Activated T-cell treated with anti-CD3 and anti-CD28 coated beads, Interleukin-2, amount 50 U/mL, for 4 hours (primary cell): ENCODE measurements at places on chromosomes 5 and 9. TPM values are rescaled to one million over a fixed set of nuclear protein-coding genes. Genes with fewer than 3 reads are reported as not detected.

- no peak for DNase-seq
Measured at GRCh38 chr5:72508241-72509170, 1.3 kb upstream of the ZNF366 start.

Gene HCN1
- total RNA-seq: not detected

GRCh38 chr9:14031060-14031414, 282.9 kb downstream of the NFIB start:
- no peak for DNase-seq

DNA sequence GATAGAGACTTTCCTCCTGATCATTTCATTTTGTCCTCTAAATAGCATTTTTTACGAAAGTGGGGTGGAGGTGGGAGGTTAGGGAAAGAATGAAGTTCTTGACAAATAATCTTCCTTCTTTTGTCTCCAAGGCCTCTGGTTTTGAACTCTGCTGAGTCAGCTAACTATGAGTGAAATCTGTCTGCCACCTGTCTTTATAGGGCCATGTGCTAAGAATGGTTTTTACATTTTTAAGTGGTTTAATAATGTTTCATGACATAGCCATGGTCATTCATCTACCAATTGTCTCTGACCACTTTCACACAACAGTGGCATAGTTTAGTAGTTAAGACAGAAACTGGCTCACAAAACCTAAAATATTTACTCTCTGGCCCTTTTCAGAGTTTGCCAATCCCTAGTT, 7.6 kb downstream of the MAN2A1 start:
- DNase-seq: no peak

Gene SPATA31E1
- not detected for total RNA-seq

Gene CTXN3
- total RNA-seq: not detected

- DNase-seq: no peak
Measured at GRCh38 chr5:34699155-34700077, 43.3 kb downstream of the RAI14 start.

GRCh38 chr5:90909101-90909503, 350.5 kb downstream of the ADGRV1 start:
- no peak for DNase-seq

Gene FCN1
- not detected for total RNA-seq

Gene EFNA5
- 0.13 TPM for total RNA-seq

Gene SLC25A2
- total RNA-seq: 0.18 TPM

DNA sequence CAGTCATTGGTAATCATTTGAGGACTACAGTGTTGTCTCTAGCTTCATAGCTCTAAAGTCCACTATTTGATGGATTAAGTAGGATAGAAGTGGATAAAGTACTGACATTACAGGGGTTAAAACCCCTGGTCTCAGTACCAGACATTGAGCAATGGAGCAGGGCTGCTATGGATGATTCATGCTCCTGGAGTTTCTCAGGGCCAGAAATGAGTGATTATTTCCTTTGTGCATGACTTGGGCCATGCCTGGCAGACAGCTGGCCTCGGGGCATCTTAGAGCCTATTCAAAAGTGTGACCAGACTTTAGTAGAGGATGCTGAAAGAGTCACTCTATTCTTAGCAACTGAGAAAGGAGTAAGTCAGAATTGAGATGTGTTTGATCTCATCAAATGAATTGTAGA, 350.7 kb upstream of the TLE4 start:
- no peak for DNase-seq

- DNase-seq: no peak
Measured at GRCh38 chr5:9479990-9480389, 65.9 kb downstream of the SEMA5A start.

DNA sequence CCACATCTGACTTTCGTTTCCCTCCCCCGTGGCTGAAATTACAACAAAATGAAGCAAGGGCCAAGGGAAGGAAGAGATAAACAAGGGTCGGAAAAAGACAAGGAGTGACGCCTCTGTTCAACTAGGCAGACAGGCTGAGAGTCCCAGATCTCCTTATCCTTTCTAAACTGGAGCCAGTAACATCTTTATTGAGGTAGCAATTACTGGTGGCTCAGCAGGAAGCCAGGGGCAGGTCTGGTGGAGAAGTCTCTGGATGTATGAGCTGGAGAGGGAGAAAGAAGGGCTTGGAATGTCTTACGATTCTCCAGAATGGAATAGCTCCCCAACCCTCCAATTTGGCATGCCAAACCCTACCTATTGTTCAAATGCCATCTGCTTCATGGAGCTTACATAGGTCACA, 190.8 kb upstream of the BRINP1 start:
- no peak for DNase-seq

- DNase-seq: no peak
Measured at GRCh38 chr5:31847354-31847753, 208.4 kb downstream of the PDZD2 start.

Gene RAB3C
- total RNA-seq: not detected

Gene PCA3
- not detected for total RNA-seq

Gene CAMLG
- total RNA-seq: 21.7 TPM

DNA sequence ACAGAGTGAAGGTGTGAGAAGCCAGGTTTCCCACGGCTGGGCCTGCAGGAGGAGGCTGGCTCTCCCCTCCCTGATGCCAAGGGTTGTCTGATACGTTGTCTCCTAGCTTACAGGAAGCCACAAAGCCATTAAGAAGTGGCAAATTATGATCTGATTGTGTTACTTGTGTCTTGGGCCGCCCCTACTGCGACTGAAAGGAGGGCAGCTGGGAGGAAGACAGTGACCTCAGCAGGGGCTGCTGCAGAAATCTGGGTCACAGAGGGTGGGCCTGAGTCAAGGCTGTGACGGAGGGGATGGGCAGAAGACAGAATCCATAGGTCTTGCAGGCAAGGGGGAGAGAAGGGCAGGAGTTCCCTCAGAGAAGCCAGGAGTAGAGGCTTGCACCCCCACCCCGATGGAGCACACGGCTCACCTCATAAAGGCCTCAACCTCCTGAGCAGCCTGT, 145.0 kb downstream of the FSTL4 start:
- no peak for DNase-seq

DNA sequence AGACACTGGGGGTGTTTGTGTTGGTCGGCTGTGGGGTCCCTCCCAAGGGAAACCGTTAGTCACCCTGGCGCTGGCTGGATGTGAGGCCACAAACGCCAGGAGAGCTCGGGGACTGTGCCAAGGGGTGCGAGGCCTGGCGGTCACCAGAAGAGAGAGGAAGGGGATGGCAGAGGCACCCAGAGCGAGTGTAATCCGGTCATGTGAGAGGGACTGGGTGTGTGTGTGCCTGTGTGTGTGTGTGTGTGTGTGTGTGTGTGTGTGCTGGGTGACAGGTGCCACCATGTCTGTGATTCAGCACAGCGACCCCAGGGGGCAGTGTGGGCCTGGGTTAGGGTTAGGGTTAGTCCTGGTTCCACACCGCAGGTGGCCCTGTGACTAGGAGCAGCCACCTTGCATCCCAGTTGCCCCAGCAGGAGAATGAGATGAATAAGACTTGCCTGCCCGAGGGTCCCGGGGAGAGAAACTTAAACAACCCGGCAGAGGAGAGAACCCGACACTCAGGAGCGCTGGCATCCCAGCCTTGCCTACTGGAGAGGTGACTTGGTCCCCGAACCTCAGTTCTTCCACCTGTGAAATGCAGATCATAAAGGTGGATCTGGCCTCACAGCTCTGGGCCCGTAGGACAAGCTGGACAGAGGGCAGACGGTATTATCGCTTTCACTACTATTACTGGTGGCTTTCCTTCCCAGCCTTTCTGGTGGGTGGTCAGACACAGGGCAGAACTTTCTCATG, 1.4 kb upstream of the ADAMTSL2 start:
- peak; percentile 65 for DNase-seq

DNA sequence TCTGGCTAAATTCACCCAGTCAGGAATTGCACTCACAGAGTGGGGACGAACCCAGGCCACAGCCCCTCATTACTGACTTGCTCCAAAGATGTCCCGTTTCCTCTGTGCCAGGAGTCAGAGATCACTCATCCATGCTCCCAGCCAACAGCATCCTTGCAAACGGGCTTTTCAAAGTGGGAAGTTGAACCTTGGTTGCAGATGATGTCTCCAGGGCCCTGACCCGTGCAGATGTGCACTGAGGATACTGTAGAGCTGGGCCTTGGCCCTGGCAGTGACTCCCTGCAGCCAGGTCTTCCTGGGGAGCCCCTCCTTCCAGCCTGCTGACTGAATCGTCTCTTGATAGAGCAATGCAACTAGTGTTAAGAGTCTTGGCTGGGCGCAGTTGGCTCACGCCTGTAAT, 22.3 kb downstream of the TCF7 start:
- DNase-seq: peak; percentile 4

- DNase-seq: no peak
Measured at GRCh38 chr5:9987101-9987500, 262.6 kb downstream of the ATPSCKMT start.

Gene BAAT
- total RNA-seq: 0.16 TPM

Gene GPR150
- total RNA-seq: 0.55 TPM

DNA sequence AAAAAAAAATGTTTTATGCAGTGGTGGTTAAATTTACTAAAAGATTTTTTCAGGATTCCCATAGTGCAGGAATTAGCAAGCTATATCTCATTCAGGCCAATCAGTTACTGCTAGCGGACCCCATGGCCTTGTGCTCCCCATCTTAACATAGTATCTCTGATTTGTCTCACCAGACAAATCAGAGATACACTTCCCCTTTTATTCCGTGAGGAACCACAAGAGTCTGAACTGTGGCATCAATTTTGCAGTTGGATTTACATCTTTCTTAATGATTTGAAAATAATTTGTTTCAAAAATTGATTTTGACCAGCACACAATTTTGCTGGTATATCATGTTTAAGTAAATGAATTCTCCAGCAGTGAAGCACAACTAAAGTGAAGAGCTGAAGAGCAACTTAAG, 17.9 kb downstream of the ITGA1 start:
- no peak for DNase-seq

Gene IL13
- total RNA-seq: 12.5 TPM

GRCh38 chr9:18921366-18922075, 111.5 kb downstream of the SAXO1 start:
- no peak for DNase-seq

DNA sequence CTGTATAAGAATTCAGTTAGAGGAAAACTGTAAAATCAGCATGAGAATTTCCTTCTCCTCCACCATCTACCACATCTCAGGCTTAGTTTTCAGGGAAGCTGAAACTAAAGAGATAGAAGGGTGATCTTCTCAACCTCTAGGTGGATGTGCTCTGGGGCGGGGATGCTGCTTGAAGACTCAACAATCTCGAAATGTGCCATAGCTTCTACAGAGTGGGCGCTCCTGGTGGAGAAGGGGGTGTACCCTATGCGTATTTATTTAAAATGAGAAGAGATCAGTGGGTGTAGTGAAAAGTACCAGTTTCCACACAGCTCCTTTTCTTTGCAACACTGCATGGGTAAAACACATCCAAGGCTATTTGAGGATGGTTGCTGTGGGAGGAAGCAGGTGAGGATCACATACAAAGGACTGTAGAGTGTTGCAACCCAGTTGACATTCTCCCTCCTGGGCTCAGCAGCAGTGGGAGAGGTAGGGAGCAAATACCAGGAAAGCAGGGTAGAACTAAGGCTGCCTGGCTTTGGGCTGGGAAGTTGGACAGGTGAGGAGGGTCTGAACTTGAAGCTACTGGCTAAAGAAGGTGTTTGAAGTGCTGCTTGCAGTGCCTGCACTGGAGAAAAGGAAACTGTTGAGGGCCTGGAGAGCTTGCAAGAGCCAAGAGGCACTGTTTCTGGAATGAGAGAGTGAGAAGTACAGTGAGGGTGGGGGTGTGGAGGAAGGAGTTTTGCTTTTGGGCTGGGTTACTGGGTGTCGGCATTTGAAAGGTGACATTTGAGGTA, 73.1 kb downstream of the MAST4 start:
- DNase-seq: no peak

DNA sequence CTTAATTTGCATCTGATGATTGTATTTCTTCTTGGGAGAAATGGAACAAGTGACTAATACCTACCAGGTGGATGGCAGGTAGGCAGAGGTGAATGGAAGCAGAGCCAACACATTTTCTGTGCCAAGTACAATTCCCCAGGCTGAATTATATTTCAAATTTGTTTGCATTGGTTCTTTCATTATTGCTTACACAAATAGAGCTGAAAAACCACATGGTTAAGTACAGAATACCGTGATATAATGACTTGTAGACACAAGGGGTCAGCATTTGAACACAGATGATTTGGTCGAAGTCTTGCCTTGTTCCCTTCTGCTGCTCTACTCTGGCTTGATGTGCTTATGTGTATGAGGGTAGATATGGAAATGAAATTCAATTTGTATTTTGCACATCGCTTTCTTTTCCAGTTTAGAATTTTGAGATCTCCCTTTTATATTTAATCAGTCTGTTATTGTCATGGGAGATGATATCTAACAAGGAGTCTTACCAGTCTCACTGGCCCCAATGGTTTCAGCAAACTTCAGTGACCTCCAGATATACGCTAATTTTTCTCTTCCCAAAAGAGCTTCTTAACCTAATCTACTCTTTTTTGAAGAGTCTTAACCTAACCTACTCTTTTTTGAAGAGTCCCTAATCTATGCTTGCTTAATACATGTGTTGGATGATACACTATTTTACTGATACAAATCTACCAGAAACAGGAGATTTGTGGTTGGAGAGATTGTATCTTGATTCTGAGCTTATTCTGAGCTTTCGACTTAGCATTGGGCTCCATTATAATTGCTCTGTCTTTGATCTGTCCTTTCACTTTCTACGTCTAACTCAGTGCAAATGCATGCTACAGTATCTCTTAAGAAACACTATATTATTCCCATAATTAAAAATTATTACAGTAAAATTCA, 88.1 kb downstream of the PCSK1 start:
- DNase-seq: no peak

DNA sequence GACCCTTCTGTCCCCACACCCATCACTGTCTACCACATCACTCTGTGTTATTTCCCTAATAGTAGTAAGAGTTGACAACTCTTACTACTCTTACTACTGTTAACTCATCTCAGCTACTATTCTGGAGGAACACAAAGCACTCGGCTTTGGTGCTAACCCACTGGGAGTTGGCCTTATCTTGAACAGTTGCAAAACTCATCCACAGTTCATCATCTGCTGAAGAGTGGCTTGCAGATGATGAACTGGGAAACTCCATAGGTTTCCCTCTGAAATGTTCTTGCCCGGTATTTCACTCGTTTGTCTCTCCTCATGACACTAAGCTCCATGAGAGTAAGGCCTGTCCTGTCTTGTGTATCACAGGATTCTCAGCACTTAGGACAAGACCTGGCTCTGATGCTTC, 221.4 kb downstream of the NR3C1 start:
- DNase-seq: no peak
